ENCODE measurements at places on chromosomes 3 and 15.

DNA sequence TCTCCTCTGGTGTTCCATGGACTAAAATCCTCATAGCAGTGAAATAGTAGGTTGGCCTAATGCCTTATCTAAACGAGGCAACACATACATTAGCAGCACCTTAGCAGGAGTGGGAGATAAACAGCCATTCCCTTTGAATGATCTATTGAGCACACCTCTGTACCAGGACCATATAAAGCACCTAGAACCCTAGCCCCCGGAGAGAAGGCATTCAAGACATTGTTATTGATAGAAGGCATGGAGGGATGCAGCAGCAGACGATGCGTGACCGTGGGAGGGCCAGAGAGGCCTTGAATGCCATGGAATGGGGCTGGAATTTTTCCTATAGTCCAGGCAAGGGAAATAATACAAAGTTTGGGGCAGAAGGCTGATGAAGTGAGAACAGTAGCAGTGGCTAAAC is 6.6 kb upstream of the SEMA5B start:
- no peak for DNase-seq

GRCh38 chr3:169760479-169760878 is 4.4 kb downstream of the TERC start:
- no peak for DNase-seq

GRCh38 chr3:184129012-184129411 is 6.1 kb upstream of the EIF2B5 start:
- peak; percentile 24 for DNase-seq

- no peak for DNase-seq
Measured at GRCh38 chr15:90812958-90813265, 55.5 kb upstream of the FURIN start.

GRCh38 chr15:32729700-32730395 is 12.0 kb downstream of the GREM1 start:
- DNase-seq: no peak

All from activated CD4-positive, alpha-beta memory T cell treated with anti-CD3 and anti-CD28 coated beads, Interleukin-2, amount 10 ng/mL, durations not matched to agents 7 days and 5 days (primary cell).